BJ (cell line): ENCODE measurements at places on chromosomes 11 and 22.

GRCh38 chr22:41334215-41334614, 32.9 kb downstream of the ZC3H7B start:
- DNase-seq: no peak

- DNase-seq: no peak
Observed at GRCh38 chr11:78189174-78189724, 530 bp downstream of the USP35 start.

GRCh38 chr11:41286751-41287150, 172.7 kb downstream of the LRRC4C start:
- DNase-seq: no peak

GRCh38 chr11:37613031-37613430, 1015.0 kb upstream of the RAG2 start:
- DNase-seq: no peak

- DNase-seq: no peak
Observed at GRCh38 chr22:17639247-17639741, 737 bp downstream of the BCL2L13 start.

- DNase-seq: no peak
Observed at GRCh38 chr11:1040428-1041148, 4.1 kb upstream of the MUC6 start.

DNA sequence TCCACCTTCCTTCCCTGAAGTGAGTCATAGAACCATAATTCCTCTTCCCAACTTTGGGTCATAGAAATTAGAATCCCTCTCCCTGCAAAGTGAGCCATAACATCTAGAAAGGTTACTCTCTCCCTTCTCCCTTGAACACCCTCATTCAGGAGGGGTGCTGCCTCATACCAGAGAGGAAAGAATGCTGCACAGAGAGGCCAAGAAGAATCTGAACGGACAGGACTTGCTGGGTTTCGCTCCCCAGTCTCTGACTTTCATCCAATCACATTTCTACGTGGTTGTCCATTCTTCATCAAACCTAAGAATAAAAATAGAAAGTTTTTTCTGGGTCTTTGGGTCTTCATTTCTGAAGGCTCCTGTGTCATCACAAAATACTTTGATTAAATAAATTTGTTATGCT, 31.0 kb upstream of the BIRC3 start:
- no peak for DNase-seq

- no peak for DNase-seq
Observed at GRCh38 chr11:41175304-41175972, 284.0 kb downstream of the LRRC4C start.

DNA sequence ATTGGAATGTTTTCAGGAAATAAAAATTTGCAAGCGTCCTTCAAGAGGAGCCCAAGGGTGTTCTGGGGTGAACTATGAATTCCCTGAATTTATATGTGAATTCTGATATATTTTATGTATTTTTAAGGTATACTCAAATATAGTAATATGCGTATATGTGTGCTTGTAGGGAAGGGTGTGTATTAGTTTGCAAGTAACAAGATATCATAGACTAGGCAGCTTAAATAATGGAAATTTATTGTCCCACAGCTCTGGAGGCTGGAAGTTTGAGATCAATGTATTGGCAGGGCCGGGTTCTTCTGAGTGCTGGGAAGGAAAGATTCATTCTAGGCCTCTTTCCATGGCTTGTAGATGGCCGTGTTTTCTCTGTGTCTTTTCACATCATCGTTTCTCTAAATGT, 16.2 kb upstream of the SLC6A5 start:
- no peak for DNase-seq
